SK-N-DZ (cell line): ENCODE measurements at places on chromosomes 1 and 21.
A peak's percentile ranks its signal among the peaks of the same experiment; 100 is the strongest.

- DNase-seq = no peak
These were observed 123.4 kb downstream of the ESRRG start for GRCh38 chr1:216599851-216600250.

DNA sequence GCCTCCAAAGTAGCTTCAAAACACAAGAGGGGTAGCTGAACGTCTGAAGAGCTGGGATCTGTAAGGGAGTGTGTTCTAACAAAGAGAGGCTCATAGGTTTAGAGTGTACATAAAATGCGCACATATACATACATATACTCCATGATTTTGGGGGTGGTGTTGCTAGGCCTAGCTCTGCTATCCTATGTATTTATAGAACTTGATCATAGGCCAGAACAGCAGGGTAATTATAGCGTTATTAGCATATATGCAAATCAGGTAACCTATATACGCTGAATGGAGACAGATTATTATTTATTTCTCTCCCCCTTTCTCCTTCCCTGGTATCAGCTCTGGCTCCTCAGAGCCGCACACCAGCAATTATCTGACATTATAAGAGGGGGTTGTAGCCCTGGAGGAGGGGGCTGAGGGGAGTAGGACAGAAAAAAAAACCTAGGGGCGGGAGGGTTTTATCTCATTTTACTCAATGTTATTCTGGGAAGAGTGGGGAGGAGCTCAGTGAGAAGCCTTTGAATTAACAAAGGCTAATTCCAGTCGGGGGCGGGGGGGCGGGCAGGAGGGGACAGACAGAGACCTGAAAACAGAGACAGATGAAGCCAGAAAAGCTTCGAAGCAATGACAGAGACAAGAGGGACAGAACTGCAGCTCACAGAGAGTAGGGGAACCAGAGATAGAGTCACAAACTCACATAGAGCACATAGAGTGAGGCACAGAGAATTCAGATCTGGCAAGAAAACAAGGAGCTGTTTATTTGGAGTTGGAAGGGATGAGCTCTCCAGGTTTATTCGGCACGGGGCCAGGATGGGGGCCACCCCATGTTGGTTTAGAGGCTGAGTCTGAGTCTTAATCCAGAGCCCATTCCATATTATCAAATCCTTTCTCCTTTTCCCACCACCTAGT, 63.0 kb downstream of the RHBG start:
- no peak for DNase-seq

DNA sequence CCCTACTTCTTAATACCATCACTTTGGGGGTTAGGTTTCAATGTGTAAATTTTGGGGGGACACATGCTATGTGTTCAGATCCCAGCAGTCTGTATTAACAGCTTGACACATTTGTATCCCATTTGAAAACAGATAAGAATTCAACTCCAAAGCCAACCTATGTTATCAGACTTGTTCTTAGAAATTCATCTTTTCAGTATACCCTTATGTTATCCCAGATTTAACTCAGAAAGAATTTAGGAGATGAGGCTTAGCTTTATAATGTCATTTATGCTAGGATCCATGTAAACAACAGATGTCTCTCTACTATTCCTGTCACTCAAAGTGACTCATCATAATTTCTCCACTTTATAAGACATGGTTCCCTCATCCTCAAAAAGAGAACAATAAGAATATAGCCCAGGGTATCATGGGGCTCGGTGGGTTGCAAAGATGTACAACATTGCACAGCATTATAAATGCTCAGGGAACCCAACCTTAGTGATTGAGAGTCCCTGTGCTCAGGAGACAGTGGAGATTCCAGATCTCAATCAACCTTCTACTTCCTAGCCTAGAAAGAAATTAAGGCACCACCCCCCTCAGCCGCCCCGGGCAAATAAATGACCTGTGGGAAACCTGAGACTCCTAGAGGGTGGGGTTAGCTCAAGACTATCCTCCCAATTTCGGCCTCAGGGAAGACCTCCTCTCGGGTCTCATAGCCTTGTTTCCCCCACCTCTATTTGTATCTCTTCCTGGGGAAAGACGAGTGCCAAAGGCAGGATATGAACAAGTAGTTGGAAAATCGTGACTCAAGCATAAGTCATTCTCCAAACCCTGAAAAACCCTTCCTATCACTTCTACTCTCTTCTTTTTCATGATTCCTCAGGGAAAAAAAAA, 265.1 kb upstream of the CAMK1G start:
- no peak for DNase-seq

- DNase-seq = peak; percentile 29
These were observed 6.6 kb downstream of the LDLRAD2 start for GRCh38 chr1:21818656-21819055.

GRCh38 chr1:64514197-64514765, 44.4 kb downstream of the CACHD1 start:
- no peak for DNase-seq
